Pancreas (tissue), 10 donors: ENCODE measurements at places on chromosomes 1 and 21. TPM values are rescaled to one million over a fixed set of nuclear protein-coding genes. Genes with fewer than 3 reads are reported as not detected.

The C1orf210 gene
- 12.0 TPM for total RNA-seq

The NUP210L gene
- total RNA-seq: not detected

The MAN1C1 gene
- 4.9 TPM for total RNA-seq

GRCh38 chr1:208852911-208853310 lies 608.7 kb upstream of the PLXNA2 start:
- DNase-seq: no peak

DNA sequence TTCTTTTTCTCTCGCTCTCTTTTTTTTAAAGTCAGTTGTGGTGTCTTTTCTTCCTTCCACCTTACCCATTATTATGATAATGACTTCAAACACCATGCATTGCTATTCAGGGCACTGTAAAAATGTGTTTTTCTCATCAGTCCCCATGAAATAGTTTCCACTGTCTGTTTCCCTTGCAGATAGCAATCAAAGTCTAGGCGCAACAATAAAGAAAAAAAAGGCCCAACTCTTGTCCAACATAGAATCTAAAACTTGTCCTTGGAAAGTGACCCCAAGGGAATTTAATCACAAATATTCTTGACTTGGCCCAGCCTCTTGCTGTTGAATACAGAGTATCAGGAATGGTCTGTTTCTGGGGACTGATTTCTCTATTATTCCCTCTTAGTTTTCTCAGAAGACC lies 382.5 kb downstream of the PLPP3 start:
- DNase-seq: no peak

DNA sequence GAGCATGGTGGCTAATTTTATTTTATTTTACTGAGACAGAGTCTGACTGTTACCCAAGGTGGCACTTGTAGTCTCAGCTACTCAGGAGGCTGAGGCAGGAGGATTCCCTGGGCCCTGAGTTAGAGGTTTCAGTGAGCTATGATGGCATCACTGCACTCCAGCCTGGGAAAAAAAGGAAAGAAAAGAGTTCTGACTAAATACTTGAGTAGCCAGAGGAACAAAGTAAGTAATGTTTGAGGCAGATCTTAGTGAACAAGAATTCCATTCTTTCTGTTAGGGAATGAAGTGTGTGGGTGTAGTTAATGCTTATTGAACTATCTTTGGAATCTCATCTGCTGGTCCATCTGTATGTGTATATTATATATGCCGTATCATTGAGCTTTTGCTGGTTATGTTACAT lies 13.1 kb upstream of the EVI5 start:
- DNase-seq: no peak

DNA sequence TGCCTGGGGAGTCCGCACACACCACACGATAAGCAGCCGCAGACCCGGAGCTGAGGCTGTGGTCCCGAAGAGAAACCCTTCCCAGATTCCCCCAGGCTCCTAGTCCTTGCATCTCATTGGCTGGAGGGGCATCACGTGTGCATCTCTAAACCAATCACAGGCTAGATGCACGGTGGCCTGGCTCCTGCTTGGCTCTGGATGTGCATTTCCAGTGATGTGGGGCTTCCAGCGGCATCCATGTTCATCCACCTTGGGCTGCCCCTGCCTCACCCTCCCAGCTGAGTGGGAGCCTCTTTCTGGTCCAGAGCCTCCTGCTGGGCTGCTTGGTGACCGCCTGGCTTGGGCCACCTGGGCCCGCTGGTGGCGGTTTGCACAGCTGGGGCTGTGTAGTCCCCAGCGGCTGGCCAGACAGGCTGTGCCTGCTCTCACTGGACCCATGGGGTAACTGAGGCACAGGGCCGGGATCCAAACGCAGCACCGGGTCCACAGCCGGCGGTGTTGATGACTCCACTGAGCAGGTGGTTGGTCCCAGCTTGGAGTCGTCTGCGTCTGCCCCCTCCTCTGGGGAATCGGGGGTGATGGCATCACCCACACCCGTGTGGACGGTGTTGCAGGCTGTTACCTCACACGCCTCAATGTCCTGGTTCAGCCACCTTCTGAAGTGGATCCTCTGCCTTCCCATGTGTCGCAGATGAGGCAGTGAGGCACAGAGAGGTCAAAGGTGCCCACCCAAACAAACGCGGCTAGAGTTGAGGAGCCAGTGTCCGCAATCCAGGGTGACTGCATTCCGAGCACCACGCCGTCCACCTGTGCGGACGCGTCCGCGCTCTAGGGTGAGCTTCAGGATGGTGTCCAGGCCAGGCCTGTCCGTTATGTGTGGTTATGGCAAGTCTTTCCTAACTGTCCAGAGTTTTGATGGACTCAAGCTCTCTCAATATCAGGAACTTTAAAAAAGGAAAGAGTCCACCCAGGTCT lies 41.3 kb downstream of the COL6A1 start:
- DNase-seq: no peak

DNA sequence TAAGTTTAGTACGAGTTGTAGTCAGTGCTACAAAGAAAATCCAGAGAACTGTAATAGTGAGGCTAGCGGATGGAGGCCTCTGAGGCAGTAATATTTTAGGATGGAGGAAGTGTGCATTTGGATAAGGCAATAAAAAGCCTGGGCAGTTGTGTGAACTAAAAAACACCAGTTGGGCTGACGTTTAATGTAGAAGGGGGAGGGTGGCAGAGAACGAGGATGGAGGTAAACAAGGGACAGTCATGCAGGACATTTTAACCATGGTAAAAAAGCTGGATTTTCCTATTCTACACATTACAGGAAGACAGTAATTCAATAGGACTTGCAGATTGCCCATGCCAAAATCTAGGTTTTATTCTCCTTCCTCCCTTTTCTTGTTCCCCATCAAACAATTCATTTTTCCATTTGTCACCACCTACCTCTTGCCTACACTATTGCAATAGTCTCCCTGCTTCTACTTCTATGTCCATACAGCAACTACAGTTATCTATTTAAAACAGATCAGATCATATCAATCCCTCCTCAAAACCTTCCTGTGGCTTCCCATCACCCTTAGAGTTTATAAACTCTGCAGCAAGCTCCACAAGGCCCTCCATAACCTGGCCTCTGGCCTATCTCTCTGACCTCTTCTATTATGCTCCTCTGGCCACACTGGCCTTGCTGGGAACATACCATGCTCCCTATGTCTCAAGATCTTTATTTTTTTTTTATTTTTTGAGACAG lies 27.7 kb downstream of the ERO1B start:
- DNase-seq: no peak

DNA sequence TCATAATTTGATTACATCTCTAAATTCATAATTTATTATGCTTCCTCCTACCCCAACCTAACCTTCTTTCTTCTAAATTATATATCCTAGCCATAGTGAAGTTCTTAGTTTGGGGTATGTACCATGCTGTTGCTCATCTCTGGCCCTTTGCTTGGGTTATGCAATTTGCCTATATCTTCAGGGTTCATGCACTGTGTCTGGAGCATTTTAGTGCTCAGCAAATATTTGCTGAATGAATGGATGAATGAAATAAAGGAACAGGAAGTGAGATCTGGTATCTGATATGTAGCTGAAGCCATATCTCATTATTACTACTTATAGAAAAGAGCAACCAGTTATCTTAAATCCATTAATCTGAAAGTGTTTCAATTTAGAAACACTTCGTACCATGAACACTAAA lies 137.6 kb downstream of the GPATCH2 start:
- DNase-seq: no peak
